Transverse colon (tissue), 4 donors: ENCODE measurements at places on chromosomes 6 and 20.

- H3K36me3 ChIP-seq = no peaks in the 10 kb centered on the region
- no peak overlapping the region for H3K4me3 ChIP-seq
- DNase-seq = no peak
- H3K27ac ChIP-seq = no peak overlapping the region
- H3K4me1 ChIP-seq = no peaks in the 10 kb centered on the region
- no peaks in the 10 kb centered on the region for H3K27me3 ChIP-seq
Observed at GRCh38 chr6:142605922-142606485, 304.2 kb downstream of the ADGRG6 start.

- DNase-seq = no peak
- no peaks in the 10 kb centered on the region for H3K36me3 ChIP-seq
- H3K27me3 ChIP-seq = no peaks in the 10 kb centered on the region
- peaks cover 10% of the 10 kb centered on the region for H3K4me1 ChIP-seq
Observed at GRCh38 chr6:136696783-136697364, 95.4 kb downstream of the MAP3K5 start.

GRCh38 chr20:34075647-34076046 is 36.4 kb downstream of the EIF2S2 start:
- no peak overlapping the region for H3K27ac ChIP-seq
- H3K36me3 ChIP-seq = no peaks in the 10 kb centered on the region
- H3K4me1 ChIP-seq = no peaks in the 10 kb centered on the region
- H3K27me3 ChIP-seq = no peaks in the 10 kb centered on the region
- H3K4me3 ChIP-seq = no peak overlapping the region

- no peaks in the 10 kb centered on the region for H3K27me3 ChIP-seq
- no peak for DNase-seq
- H3K27ac ChIP-seq = no peak overlapping the region
- no peaks in the 10 kb centered on the region for H3K36me3 ChIP-seq
- H3K4me3 ChIP-seq = no peak overlapping the region
Observed at GRCh38 chr6:81383472-81383871, 369.0 kb downstream of the TENT5A start.

- no peaks in the 10 kb centered on the region for H3K4me1 ChIP-seq
- DNase-seq = no peak
- no peak overlapping the region for H3K27ac ChIP-seq
- H3K27me3 ChIP-seq = no peaks in the 10 kb centered on the region
- H3K4me3 ChIP-seq = no peak overlapping the region
Observed at GRCh38 chr6:80363501-80364122, 257.1 kb downstream of the BCKDHB start.
